ENCODE measurements at places on chromosomes 7 and 10.
A peak's percentile ranks its signal among the peaks of the same experiment; 100 is the strongest.

DNA sequence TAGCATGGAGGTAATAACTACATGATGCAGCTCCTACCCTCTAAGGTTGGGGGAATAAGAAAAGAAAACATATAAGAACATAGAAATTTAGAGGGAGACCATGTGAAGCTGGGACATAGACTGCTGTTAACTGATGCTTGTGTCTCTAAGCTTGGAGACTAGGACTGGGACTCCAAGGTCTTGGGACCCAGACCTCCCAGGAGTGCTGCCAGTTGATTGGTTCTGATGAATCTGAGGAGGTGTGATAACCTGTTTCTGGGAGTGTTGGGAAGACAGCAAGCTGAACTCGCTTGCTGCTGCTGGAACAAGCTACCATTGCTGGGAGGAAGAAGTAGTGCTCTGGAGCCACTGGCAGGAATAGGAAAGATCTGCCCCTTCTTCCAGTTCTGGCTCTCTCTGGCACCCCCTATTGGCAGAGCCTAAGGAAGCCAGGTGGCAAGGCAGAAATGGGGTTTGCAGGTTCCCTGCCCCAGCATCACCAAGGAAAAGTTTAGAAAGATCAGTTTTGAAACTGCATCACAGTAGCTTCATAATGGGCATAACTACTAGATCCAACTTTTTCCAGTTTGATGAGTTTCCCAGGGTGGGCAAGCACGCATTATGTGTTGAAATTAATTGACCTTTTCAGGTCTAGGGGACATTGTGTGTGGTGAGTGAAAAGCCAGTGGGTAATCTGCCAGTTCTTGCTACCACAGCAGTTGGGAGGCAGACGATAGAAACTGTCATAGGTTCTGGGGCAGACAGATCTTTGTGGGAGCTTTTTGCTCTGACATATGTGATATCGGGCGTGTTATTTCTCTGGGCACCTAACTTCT, 140.7 kb downstream of the SND1 start:
- DNase-seq = peak; percentile 37

GRCh38 chr7:154568346-154568745, 434.6 kb downstream of the PAXIP1 start:
- DNase-seq = no peak

DNA sequence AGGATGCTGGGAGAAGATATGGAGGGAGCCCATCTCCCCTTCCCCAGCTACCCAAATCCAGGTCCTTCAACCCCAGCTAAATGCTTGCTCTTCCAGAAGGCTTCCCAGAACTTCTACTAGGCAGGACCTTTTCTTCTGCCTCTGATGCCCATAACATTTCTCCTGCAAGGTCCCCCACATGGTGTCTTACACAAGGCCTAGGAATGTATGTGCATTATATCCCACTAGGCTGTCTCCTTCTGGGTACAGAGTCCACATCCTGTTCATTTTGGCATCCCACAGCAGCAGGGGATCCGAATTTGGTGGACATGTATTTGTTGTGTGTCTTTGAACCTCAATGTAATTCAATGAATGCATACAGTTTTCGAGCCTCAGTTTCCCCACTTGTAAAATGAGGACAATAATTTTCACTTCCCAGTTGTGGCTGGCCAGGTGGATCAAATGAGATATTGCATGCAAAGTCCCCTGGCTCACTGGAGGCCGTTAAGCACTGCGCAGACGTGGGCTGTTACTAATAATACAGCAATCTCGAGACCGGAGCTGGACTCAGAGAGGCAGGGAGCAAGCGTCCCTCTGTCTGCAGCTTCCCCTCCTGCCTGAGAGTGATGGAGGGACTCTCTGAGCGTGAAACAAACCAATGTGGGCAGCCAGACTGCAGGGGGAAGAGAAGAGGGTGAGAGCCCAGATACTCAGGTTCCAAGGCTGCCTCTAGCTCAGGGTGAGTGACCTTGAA, 18.6 kb upstream of the YWHAG start:
- no peak for DNase-seq

DNA sequence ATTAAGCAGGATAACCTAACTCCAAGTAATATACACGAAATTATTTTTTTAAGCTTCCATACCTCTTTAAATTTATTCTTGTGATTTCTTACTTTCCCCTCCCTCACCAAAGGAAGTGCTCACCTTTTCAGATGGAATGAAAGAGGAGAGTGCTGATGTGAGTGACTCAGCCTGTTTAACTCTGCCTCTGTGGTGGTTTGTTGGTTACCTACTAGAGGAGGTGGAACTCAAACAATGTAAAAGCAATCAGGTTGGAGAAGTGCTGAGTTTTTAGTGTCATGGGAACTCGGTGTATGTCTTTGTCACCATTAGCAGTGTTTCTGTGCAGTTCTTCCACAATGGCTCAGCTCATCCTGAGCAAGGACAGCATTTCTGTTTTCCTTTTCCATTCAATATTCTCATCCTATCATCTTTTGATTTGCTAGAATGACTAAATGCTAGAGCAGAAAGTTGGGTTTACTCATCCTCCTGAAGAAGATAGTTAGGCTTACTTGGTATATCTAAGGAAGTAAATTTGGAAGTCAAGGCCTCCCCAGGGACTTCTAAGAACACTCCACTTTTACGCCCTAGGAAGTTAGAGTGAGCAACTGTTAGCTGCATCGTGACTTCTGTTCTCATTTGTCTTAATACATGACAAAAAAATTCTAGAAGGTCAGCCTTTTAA, 6.0 kb downstream of the ADD3 start:
- DNase-seq = peak; percentile 86

DNA sequence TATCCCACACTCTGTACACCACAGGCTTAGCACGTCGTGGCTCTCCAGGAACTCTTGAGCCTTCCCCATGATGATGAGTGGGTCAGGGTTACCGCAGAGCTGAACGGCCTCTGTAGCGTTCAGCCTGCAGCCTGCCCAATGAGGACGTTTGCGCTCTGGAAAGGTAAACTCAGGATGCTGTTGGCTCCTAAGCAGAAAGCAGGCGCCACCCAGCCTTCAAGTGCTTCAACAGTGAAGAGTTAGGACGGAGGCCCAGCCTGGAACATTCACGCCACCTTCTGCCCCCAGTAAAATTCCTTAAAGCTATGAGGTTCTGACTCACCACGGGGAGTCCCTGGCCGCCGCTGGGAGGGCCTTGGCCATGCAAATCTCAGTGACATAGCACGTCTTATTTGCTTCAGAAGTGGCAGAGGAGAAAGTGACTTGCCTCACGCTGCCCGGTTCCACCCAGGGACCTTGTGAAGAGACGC, 161.5 kb upstream of the SH2B2 start:
- peak; percentile 89 for DNase-seq

DNA sequence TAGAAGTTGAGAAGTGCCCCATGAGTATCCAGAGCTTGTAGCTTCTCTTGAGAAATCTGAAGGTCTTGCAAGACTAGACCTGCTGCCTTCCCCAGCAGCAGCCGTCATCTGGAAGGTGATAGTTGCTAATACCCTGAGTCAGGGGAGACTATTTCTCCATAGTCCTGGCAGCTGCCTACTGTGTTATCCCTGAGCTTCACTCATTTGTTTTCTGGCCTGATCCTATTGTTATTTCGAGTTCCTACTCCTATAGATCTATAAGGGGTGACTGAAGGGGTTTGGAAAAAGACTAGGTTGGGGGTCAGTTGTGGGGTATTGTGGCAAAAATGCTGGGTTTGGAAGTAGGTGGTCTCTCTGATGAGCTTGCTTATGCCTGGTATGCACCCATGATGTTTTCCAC, 297.8 kb downstream of the CNTNAP2 start:
- DNase-seq = no peak

- no peak for DNase-seq
Observed at GRCh38 chr10:29189256-29189655, 99.6 kb upstream of the LYZL1 start.

- DNase-seq = peak; percentile 68
Observed at GRCh38 chr7:16891338-16891737, 9.6 kb upstream of the AGR3 start.

DNA sequence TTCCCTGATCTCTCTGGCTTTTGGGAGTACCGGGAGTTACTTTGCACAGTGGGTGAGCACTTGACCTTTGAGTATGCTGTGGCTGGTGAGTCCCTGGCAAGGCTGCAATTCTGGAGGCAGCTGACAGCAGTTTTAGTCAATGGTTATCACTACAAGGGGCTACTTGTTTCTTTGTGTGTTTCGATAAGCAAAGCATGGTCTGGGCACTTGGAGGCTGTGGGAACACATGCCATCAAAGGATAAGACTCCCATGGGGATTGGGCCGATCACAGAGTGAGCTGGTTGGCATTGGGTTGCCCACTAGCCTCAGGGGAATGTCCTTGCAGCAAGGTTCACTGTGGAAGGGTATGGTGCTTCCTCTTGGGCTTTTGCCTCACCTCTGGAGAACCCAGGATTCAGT, 208.2 kb downstream of the SNX13 start:
- no peak for DNase-seq

GRCh38 chr7:141157138-141157765, 83.4 kb downstream of the TMEM178B start:
- no peak for DNase-seq

DNA sequence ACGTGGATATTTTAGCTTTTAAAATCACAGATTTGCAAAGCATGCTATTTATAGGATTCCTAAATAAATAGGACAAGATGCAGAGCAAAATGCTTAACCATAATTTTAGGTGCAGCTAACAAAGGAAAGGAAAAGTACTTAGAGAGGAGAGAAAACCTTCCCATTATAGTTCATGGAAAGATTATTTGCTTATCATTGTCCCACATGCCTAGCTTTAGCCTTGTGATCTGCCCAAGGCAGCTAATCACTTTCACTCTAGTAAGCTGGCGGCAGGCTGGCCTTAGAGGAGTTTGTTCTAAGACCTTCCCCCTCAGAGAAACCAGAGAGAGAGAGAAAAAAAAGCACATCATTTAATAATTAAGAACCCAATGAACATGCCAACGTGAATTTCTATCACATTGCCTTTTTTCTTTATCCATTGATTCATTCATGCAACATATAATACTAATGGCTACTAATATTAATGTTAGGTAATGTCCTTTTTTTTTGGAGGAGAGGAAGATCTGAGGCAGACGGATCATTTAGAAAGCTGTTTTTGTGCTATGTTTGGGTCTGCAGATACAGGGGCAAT, 274.6 kb downstream of the ARL4A start:
- DNase-seq = no peak

DNA sequence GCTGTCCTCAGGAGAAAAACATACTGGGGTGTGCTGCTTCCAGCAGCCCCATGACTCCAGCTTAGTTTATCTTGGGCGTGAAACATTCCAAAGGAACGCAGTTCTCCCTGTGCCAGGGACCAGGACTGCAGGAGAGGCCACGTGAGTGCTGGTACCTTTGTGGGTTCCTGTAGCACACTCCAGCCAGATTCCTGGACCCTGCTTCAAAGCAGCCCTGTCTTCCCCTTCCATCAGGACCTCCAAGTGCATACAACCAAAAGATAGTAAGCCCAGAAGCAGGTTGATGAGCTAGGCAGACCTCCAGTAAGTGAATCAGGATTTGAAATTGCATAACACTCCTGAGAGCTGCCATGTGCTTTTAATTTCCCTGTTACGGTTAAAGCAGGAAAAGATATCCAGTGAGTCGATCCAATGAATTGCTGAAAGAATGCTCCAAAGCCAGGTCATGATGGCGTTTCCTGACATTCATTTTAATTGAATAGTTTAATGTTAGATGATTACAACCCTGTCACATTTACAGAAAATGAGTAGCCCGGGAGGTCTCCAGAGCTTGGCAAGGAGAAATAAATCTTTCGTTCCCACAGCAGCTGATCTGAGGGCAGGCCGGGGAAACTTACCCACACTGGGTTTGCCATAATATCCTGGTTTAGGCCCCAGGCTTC, 38.9 kb upstream of the CPXM2 start:
- DNase-seq = peak; percentile 27

GRCh38 chr7:16734148-16734726, 19.3 kb upstream of the TSPAN13 start:
- DNase-seq = no peak

DNA sequence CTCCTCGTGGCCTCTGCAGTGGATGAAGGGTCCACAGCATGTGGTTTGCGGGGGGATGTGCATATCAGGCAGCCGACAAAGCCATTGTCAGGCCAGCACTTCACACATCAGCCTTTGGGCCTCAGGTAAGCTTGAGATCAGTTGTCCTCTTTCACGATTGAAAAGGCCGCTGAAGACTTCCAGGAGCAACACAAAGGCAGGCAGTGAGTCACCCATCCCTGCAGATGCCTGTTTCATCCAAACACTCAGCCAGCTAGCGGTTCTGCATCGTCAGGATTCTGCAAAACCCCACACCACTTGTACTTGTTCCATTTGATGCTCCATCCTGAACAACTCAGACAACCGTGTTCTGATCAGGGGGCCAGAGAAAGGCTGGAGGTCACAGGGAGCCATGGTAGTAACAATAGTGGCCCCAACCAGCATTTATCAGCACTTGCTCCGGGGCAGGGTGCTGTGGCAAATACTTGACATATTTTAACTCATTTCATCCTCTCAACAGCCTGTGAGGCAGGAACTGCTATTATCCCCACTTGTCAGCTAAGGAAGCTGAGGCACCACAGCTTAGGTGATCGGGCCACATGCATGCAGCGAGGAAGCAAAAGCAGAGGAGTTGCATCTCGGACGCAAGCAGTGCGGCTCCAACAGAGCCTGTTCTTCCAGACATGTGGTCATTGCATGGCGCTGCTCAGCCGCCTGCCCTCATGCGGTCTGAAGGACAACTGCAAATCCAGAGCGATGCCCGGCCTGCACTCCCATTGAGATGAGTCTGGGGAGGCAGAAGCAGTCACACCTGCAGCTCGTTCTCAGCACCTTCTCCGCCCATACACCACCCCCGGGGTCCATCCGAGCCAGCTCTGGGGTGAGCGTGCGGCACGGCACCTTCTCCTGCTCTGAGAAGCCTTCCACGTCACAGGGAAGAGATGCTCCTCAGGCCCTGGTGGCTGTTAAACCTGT, 144.9 kb downstream of the PAXIP1 start:
- no peak for DNase-seq

DNA sequence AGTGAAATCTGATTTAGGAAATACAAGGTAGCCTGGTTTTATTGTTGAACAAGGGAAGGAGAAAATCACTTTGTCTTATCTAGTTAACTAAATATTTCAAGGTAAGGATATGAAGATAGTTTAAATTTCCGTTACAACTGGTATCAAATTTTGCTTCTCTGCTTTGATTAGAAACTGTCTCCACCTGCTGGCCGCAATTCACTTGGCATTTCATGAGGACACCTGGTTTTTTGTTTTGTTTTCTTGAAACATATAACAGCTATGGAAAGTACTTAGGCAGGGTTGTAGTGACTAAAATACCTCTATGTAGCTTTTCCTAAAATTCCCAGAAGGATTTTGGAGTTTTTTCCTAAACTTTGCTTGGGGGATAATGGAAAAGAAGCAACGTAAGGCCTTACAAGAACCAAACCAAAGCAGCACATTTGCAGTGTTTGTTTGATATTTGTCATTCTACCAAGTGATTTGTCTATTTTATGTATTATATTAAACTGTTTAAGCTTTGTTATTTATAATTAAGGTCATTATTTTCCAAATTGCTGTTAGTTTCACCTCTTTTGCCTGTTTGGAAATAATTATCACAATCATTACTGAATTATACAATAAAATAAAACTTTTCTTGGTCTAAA, 73.6 kb downstream of the AHCYL2 start:
- DNase-seq = peak; percentile 48

Data from kidney tubule cell (primary cell).